ENCODE measurements at places on chromosomes 16 and 17. TPM values are rescaled to one million over a fixed set of nuclear protein-coding genes. Genes with fewer than 3 reads are reported as not detected.

The HSF5 gene
- 1.5 TPM for total RNA-seq

The CIAPIN1 gene
- 35.0 TPM for total RNA-seq

The CD300E gene
- total RNA-seq, result 5.7 TPM

The CD300H gene
- total RNA-seq, result not detected

The CLEC3A gene
- total RNA-seq, result not detected

The SMIM22 gene
- total RNA-seq, result not detected

The TEX19 gene
- not detected for total RNA-seq

The NDUFB10 gene
- 58.1 TPM for total RNA-seq

The RNF157 gene
- total RNA-seq, result 45.3 TPM

- DNase-seq, result no peak
- peaks cover 11% of the 10 kb centered on the region for H3K36me3 ChIP-seq
- H3K4me1 ChIP-seq, result peaks cover 43% of the 10 kb centered on the region
- H3K27me3 ChIP-seq, result no peaks in the 10 kb centered on the region
Observed at GRCh38 chr16:10992797-10993196, 48.4 kb downstream of the CLEC16A start.

GRCh38 chr17:11412654-11413053 lies 171.6 kb downstream of the SHISA6 start:
- no peak for DNase-seq
- no peaks in the 10 kb centered on the region for H3K27me3 ChIP-seq
- no peaks in the 10 kb centered on the region for H3K4me1 ChIP-seq
- H3K27ac ChIP-seq, result no peak overlapping the region

DNA sequence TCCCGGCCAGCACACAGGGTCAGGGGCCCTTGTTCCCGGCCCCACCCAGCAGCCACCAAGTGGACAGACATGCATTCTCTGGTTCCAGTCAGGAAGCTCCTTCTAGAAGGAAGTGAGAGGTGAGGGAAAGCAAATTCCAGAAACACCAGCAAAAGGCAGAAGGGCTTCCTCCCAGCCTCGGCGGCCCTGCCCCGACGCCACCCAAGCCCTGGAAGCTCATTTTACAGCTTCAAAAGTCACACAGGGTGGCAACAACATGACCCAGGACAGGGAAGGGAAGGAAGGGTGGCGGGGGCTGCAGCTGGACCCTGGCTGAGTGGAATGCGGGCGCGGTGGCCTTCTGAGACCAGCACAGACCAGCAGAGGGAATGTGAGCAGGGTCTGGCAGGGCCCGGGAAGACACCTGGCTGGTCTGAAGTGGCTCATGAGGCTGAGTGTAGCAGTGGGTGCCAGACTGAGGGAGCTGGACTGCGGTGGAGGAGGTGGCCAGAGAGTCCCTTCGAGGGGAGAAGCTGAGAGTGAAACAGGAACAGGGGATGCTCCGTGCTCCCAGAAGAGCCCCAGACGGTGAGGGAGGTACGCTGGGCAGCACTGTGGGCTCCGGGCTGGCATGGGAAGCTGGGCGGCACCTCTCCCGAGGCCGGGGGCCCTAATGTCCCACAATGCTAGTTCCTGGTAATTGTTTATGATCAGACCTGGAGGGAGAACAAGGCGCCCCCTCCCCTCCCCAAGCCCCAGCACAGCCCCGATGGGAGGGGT lies 1.9 kb upstream of the UNC13D start:
- peaks cover 2% of the 10 kb centered on the region for H3K36me3 ChIP-seq
- no peak for DNase-seq
- peak overlapping the region; percentile 55 for H3K4me3 ChIP-seq
- peaks cover 15% of the 10 kb centered on the region for H3K4me1 ChIP-seq

GRCh38 chr17:42347198-42347597 lies 41.0 kb downstream of the STAT3 start:
- peaks cover 32% of the 10 kb centered on the region for H3K4me1 ChIP-seq
- no peak for DNase-seq
- H3K27ac ChIP-seq, result no peak overlapping the region
- no peaks in the 10 kb centered on the region for H3K27me3 ChIP-seq

DNA sequence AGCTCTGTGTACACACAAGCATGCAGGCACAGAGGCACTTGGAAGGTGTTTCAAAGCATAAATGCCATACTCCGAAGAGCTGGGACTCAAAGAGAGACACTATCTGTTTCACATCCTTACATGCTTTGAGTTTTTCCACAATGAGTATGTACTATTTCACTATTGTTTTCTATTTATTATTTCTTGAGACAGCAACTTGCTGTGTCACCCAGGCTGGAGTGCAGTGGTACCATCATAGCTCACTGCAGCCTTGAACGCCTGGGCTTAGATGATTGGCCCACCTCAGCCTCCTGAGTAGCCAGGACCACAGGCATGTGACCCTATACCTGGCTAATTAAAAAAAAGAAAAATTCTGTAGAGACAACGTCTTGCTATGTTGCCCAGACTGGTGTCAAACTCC lies 31.6 kb downstream of the CYB5D2 start:
- no peak for DNase-seq
- H3K4me1 ChIP-seq, result peaks cover 41% of the 10 kb centered on the region
- no peaks in the 10 kb centered on the region for H3K27me3 ChIP-seq
- H3K4me3 ChIP-seq, result peak overlapping the region; percentile 55
- H3K36me3 ChIP-seq, result peaks cover 2% of the 10 kb centered on the region

GRCh38 chr17:34067011-34067410 lies 188.1 kb upstream of the CCL2 start:
- no peaks in the 10 kb centered on the region for H3K36me3 ChIP-seq
- no peaks in the 10 kb centered on the region for H3K27me3 ChIP-seq
- H3K4me3 ChIP-seq, result no peak overlapping the region
- H3K4me1 ChIP-seq, result no peaks in the 10 kb centered on the region
- H3K27ac ChIP-seq, result no peak overlapping the region
- no peak for DNase-seq

- H3K4me1 ChIP-seq, result peaks cover 2% of the 10 kb centered on the region
- no peak for DNase-seq
- peaks cover 9% of the 10 kb centered on the region for H3K27me3 ChIP-seq
- H3K4me3 ChIP-seq, result no peak overlapping the region
- no peak overlapping the region for H3K27ac ChIP-seq
- peaks cover 3% of the 10 kb centered on the region for H3K36me3 ChIP-seq
Observed at GRCh38 chr17:45962221-45962972, 36.7 kb upstream of the STH start.

DNA sequence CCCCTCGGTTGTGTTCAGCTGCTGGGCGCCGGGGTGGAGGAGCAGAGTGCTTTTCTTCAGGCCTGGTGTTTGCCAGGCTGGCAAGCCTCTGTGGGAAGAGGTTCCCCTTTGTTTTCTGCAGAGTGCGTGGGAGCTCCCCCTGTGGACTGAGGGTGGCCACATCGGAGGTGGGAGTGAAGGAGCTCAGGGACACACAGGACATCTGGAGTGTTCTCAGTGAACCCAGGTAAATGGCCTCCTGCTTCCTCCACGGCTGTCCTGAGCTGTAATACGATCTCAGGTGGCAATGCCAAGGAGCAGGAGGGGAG lies 39.2 kb upstream of the IRF8 start:
- no peak overlapping the region for H3K27ac ChIP-seq
- H3K4me1 ChIP-seq, result no peaks in the 10 kb centered on the region
- DNase-seq, result no peak
- no peak overlapping the region for H3K4me3 ChIP-seq
- peaks cover 4% of the 10 kb centered on the region for H3K36me3 ChIP-seq
- peaks cover 40% of the 10 kb centered on the region for H3K27me3 ChIP-seq

DNA sequence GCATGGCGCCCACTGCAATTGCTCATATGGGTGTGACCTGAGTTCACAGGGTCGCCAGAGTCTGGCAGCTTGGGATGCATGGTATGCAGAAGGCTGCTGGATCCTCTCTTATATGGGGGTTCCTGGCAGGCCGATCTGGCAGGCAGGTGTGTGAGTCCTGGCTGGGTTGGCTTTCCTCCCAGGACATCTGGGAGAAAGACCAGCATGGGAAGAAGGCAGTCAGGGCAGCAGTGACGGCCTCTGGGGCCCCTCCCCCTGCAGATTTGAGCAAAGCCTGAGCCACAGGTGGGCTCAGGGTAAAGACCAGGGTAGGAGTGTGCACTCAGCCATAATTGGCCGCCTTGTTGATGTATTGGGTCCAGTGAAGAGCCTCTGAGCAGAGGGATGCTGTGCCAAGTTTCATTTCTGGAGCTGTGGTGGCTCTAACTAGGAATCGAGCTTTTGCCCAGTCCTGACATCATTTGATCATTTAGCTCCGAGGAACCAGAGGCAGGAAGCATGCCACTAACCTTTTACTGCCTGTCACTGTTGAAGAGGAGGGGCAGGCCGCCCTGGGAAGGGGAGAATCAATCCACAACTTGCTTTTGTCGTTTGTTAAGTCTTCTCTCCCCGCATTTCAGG lies 174.3 kb downstream of the CCDC182 start:
- DNase-seq, result no peak
- H3K27ac ChIP-seq, result no peak overlapping the region

GRCh38 chr16:51374346-51374745 lies 223.3 kb upstream of the SALL1 start:
- H3K27me3 ChIP-seq, result no peaks in the 10 kb centered on the region
- DNase-seq, result no peak
- no peaks in the 10 kb centered on the region for H3K4me1 ChIP-seq

- no peak overlapping the region for H3K4me3 ChIP-seq
- no peaks in the 10 kb centered on the region for H3K36me3 ChIP-seq
- DNase-seq, result no peak
- no peak overlapping the region for H3K27ac ChIP-seq
- H3K4me1 ChIP-seq, result peaks cover 9% of the 10 kb centered on the region
Observed at GRCh38 chr16:89688395-89688794, 1.9 kb downstream of the CDK10 start.

GRCh38 chr16:27706156-27706865 lies 156.4 kb downstream of the KATNIP start:
- no peak overlapping the region for H3K27ac ChIP-seq
- peaks cover 6% of the 10 kb centered on the region for H3K36me3 ChIP-seq
- DNase-seq, result no peak
- no peaks in the 10 kb centered on the region for H3K4me1 ChIP-seq
- H3K27me3 ChIP-seq, result no peaks in the 10 kb centered on the region

- peaks cover 45% of the 10 kb centered on the region for H3K27me3 ChIP-seq
- H3K27ac ChIP-seq, result peak overlapping the region; percentile 94
- peaks cover 11% of the 10 kb centered on the region for H3K36me3 ChIP-seq
- H3K4me1 ChIP-seq, result peaks cover 26% of the 10 kb centered on the region
- DNase-seq, result peak; percentile 80
- H3K4me3 ChIP-seq, result peak overlapping the region; percentile 92
Observed at GRCh38 chr17:8073627-8074484, 13.7 kb downstream of the ALOX12B start.

GRCh38 chr16:64481497-64481896 lies 640.4 kb downstream of the CDH11 start:
- H3K36me3 ChIP-seq, result no peaks in the 10 kb centered on the region
- H3K27ac ChIP-seq, result no peak overlapping the region
- no peaks in the 10 kb centered on the region for H3K4me1 ChIP-seq
- H3K4me3 ChIP-seq, result no peak overlapping the region
- DNase-seq, result no peak

GRCh38 chr16:88634141-88634993 lies 4.0 kb upstream of the IL17C start:
- no peak overlapping the region for H3K27ac ChIP-seq
- H3K27me3 ChIP-seq, result peaks cover 8% of the 10 kb centered on the region
- peak overlapping the region; percentile 86 for H3K4me3 ChIP-seq
- DNase-seq, result peak; percentile 27
- peaks cover 27% of the 10 kb centered on the region for H3K4me1 ChIP-seq

Measured in T-helper 17 cell (primary cell).